ENCODE measurements at places on chromosomes 2 and 18.
A peak's percentile ranks its signal among the peaks of the same experiment; 100 is the strongest.

DNA sequence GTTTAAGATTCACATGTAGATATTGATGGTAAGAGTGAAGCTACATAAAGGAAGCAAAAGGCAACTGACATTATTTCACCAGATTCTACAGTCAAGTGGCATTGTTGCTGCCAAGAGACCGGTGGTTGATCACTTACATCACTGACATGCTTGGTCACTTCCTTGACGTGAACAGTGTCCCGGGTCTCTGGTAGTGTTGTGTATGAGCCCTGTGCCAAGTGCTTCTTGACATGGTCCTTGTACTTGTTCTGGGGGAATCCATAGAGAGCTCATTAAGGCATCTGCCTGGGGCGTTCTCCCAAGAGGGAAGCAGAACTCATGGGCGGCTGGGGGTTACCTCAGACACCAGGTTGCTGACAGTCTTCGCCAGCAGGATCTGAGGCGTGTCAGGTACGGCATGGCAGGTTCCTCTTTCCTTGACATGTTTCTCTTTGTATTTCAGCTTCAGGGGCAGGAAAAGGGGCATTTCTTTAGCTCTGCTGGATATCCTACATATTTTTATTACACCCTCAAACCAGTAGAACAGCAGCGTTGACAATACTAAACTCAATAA, 116.2 kb downstream of the RIF1 start:
- DNase-seq = no peak

DNA sequence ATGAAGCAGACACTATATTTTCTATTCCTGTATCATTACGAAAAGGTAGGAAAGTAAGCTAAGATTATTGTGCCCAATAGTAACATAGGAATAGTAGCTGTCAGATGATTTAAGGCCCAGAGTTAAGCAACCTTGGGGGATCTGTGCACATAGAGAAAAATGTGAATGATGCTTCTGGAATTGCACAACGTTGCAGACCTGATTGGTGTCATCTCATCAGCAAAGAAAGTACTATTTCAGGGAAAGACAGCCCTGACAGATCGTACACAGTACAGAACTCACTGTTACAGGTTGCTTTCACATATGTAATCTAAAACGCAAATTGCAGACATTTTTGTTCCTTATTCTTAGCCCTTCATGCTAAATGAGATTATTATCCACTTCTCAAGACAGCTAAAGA, 535.9 kb downstream of the TRIB2 start:
- DNase-seq = no peak

- DNase-seq = no peak
Observed at GRCh38 chr2:194090251-194090905, 1566.6 kb upstream of the SLC39A10 start.

DNA sequence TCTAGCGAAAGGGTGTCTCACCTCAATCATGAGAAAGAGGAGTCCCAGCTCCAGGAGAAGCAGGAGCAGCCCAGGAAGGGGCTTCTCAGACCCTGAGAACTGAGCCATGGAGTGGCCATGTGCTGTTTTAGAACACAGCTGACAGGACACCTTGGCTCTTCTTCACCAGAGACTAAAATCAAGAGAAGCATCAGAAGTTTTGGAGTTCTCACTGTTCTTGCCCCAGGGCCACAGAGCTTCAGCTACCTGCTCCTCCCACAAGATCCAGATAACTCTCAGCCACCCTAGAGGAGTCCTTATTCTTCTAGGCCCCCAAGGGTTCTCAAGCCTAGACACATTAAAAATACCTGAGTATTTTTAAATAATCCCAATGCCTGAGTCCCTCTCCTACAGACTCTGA, 99.6 kb upstream of the ATP8B1 start:
- no peak for DNase-seq

- DNase-seq = no peak
Observed at GRCh38 chr2:53568469-53568868, 199.1 kb upstream of the CHAC2 start.

DNA sequence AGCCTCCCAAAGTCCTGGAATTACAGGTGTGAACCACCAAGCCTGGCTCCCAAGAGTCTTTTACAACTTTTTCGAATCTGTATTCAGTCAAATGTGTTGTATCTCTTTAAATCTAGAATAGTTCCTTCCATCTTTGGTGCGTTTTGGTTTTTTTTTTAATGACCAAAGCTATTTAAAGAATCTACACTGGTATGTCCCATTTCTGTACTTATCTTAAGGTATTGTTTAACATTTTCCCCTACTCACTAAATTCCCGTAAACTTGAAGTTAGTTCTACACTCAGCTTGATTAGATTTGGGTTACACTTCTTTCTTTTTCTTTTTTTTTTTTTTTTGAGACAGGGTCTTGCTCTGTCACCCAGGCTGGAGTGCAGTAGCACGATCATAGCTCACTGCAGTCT, 63.8 kb downstream of the TMEM237 start:
- no peak for DNase-seq

GRCh38 chr2:12883906-12884305, 167.2 kb downstream of the TRIB2 start:
- DNase-seq = no peak

DNA sequence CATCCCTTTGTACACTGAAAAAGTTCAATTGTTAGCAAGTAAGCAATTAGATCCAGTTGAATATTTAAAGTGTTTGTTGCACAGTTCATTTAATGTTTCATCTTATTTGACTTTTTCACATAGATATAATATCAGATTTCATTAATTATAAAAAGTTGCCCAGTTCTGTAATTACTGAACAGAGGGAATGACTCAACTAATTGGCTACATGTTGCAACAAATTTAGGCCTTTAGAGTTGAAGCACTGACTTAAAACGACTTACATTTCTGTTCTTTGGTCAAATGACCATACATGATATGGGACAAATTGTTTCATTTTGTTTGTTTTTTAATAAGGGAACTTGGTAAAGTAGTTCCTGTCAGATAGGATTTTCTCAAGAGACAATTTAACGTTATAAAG, 68.5 kb upstream of the FAM117B start:
- DNase-seq = no peak

GRCh38 chr18:55647331-55647730, 59.3 kb upstream of the TCF4 start:
- DNase-seq = no peak

- no peak for DNase-seq
Observed at GRCh38 chr18:9775178-9775577, 67.1 kb downstream of the RAB31 start.

DNA sequence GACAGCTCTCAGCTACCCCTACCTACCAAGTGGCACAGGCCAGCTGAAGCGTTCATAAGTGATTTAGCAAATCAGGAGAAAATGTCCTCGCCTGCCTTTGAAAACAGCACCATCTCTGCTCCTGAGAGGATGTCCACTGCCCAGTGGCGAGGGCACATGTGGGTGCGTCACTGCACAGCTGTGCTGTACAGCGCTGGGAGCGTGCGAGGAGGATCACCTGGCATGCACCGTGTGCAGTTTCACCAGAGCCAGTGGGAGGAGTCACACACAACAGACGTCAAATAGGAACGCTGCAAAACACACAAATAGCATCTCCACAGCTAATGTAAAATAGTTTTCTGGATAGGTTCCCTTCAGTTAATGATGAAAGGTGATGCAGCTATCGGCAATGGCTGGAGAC, 154.1 kb downstream of the HDAC4 start:
- peak; percentile 24 for DNase-seq

DNA sequence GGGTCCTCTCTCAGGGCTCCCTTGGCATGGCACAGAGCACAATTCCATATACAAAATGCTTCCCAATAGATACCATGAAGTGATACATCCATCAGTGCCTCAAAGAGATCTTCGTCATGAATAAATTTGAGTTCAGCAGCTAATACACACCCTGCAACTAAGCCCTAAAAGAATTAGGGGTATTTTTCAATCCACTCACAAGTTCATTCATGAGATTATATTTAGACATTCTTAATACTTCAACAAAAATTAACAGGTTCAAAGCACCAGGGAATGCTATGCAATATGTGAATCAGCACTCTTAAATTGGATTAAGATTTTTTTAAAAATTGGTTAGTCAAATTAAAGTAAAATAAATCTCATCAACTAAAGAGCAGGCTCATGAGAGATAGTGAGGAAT, 79.7 kb downstream of the PID1 start:
- DNase-seq = no peak

DNA sequence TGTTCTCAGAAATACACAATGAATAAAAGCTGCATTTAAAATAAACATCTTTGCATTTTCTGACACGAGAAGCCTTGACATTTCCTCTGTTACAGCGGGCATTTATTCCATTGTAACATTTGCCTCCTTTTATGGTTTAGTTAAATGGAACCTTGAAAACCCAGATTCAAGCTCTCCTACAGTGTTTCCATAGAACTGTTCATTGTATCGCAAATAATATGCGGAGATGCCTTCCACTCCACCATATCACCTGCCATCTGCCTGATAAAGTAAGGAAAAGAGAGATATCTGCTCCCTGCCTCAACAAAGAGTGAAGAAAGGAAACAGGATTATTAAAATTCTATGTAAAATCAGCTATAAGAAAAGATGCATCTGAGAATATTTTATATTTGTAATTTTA, 69.8 kb downstream of the CDH19 start:
- no peak for DNase-seq

- no peak for DNase-seq
Observed at GRCh38 chr18:38851526-38851925, 1285.9 kb upstream of the CELF4 start.

GRCh38 chr2:179671043-179671981, 190.1 kb downstream of the ZNF385B start:
- DNase-seq = no peak

DNA sequence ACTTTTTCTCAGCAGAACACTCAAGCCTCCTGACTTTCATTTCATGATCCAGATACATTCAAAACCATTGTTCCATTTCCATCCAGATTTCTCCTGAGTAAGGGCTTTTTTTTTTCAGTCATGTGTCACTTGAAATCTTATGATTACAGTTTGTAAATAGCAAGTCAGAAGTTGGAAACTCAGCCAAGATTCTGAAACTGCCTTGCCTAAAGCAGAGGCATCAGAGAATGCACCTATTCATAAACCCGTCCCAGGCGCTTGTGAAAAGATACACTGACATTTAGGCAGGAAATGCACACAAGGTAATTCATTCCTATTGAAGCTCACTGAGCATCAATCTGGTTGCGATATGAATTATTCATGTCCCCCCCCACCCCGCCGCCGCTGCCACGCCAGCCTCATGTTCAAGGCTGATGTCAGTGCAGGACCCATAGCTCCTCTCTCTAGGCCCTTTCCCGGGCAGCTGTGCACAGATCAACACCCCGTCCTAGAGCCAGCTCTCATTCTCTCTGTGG, 30.4 kb upstream of the MGAT4A start:
- no peak for DNase-seq

- peak; percentile 12 for DNase-seq
Observed at GRCh38 chr2:55923091-55923981, at the start of gene EFEMP1. TSS of gene EFEMP1 (minus strand) at chr2:55923782. CDS start at chr2:55922440, 1,342 bp downstream.

DNA sequence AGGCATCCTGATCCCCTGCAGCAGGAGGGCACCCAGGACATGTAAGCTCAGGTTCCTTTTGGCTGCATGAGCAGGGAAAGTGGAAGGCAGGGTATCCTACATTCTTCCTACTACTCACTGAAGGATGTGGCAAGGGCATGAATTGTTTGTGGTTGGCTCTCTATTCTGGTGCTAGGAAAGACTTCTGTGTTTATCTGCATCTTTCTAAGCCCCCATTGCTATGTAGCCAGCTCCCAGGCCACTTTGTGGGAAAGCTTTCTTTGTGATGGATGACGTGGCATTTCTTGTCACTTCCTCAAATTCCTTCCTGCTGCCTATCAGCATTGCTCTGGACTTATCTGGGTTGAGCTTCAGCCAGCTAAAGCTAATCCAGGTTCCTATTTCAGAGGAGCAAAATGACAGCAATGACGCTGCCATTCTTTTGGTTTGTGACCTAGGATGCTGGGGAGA, 46.2 kb downstream of the MEIS1 start:
- DNase-seq = no peak

DNA sequence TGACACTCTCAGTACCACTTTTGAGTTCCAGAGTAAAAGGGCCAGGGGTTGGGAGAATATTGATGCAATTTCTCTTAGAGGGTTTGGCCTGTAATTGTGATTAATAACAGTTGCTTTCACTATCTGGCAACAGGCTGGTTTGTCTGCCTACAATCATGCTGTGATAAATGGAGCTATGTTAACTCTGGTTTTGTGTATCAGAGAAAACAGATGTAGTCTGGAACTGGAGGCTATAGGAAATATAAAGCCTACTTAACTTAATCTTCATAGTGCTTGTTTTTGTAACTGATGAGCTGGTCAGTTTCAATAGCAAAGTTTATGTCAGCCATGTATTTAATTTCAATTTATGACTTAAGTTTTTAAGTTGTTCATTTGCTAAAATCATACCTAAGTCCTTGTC, 138.0 kb downstream of the AGPS start:
- DNase-seq = no peak

DNA sequence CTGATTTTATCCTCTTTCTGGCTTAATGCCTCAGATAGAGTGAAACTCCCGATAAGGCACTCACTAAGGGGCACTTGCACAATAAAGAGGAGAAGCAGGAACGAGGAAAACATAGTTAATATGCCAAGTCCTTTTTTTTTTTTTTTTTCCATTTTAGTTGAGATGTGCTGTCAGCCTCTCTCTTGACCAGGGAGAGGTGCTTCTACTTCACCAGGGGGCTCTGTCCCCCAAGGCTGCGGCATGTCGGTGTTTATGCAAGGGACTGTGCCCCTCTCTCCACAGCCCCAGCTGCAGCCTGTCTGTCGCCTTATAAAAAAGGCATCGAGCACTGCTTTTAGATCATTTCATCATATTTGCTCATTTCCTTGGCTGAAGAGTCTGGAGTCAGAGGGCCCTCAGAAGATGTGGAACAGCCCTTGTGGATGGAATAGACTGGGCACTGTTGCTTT, 178.1 kb downstream of the SLC8A1 start:
- DNase-seq = no peak

DNA sequence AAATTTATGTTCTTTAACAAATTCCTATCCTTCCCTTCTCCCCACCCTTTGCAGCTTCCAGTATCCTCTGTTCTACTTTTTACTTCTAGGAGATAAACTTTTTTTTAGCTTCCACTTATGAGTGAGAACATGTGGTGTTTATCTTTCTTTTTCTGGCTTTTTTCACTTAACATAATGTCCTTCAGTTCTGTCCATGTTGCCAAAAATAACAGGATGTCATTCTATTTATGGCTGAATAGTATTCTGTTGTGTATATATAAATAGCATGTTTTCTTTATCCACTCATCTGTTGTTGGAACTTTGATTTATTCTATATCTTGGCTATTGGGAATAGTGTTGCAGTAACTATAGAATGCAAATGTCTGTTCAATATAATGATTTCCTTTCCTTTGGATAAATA, 1191.2 kb downstream of the CNTNAP5 start:
- no peak for DNase-seq

DNA sequence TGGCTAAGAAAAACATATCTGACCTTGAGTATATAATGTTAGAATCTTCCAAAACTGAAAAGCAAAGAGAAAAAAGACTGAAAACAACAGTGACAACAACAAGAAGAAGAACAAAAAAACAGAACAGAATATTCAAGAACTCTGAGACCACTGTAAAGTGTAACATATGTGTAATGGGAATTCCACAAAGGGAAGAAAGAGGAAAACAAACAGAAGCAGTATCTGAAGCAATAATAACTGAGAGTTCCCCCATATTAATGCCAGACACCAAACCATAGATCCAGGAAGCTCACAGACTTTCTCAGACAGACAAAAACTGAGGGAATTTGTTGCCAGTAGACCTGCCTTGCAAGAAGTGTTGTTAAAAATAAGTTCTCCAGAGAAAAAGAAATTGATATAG, 58.9 kb downstream of the TXNL1 start:
- DNase-seq = no peak
